Mesenchymal stem cell (in vitro differentiated cells and primary cell): ENCODE measurements at places on chromosomes 16 and 17.

DNA sequence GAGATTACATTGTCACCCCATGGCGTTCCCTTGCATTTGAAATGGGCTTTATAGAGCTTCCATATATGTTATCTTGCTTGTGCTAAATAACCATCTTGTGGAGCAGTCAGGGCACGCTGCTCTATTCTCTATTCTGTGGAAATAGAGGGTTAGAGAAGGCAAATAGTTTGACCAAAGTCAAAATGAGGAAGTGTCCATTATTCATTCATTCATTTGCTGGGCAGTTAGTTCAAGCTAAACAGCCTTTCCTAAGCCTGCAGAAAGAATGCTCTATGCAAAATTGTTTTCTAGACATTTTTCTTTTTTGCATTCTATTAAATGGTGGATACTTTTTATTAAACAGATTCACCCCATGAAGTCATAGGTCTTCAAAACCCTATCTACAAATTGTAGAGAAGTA is 67.8 kb upstream of the ELAC2 start:
- DNase-seq, result no peak
- H3K27me3 ChIP-seq, result no peaks in the 10 kb centered on the region
- no peak overlapping the region for H3K27ac ChIP-seq
- H3K4me3 ChIP-seq, result no peak overlapping the region
- H3K4me1 ChIP-seq, result no peaks in the 10 kb centered on the region

DNA sequence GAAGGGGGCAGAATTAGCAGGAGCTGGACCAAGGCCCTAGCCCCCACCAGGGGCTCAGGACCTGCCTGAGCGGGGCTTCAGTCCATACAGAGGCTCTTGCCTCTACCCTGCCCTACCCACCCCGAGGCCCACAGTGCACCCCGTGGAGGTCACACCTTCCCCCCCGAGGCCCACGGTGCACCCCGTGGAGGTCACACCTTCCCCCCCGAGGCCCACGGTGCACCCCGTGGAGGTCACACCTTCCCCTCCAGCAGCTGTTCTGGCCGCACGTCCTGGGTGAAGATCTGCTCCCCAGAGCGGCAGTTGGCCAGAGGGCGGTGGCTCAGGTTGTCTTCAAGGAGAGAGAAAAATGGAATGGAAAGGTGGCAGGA is 11.4 kb downstream of the CASKIN2 start:
- H3K36me3 ChIP-seq, result peaks cover 100% of the 10 kb centered on the region
- peaks cover 16% of the 10 kb centered on the region for H3K4me1 ChIP-seq

DNA sequence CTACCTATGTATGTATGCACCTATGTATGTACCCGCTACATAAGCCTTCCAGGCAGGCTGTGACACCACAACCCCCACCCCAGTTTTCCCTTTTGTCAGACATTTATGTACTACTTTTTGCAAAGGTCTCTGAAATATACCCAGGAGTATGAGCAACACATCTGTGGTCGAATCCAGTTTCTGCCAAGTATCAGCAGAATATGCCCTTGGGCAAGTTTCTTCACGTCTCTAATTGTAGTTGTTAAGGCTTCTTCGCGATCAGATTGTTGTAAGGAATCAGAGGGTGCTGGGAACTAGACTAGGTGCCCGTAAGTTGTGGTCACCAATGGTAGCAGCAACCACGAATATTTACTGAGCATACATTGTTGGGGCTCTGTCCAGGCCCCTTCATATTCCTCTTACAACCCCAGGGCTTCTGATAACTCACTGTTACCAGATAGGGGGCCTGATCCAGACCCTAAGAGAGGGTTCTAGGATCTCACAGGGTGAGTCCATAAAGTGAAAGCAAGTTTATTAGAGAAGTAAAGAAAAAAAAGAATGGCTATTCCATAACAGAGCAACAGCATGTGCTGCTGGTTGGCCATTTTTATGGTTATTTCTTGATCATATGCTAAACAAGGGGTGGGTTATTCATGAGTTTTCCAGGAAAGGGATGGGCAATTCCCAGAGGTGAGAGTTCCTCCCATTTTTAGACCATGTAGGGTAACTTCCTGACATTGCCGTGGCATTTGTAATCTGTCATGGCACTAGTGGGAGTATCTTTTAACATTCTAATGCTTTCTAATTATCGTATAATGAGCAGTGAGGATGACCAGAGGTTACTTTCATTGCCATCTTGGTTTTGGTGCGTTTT is 16.6 kb downstream of the NUDT7 start:
- no peak for DNase-seq
- no peak overlapping the region for H3K27ac ChIP-seq
- no peak overlapping the region for H3K4me3 ChIP-seq

DNA sequence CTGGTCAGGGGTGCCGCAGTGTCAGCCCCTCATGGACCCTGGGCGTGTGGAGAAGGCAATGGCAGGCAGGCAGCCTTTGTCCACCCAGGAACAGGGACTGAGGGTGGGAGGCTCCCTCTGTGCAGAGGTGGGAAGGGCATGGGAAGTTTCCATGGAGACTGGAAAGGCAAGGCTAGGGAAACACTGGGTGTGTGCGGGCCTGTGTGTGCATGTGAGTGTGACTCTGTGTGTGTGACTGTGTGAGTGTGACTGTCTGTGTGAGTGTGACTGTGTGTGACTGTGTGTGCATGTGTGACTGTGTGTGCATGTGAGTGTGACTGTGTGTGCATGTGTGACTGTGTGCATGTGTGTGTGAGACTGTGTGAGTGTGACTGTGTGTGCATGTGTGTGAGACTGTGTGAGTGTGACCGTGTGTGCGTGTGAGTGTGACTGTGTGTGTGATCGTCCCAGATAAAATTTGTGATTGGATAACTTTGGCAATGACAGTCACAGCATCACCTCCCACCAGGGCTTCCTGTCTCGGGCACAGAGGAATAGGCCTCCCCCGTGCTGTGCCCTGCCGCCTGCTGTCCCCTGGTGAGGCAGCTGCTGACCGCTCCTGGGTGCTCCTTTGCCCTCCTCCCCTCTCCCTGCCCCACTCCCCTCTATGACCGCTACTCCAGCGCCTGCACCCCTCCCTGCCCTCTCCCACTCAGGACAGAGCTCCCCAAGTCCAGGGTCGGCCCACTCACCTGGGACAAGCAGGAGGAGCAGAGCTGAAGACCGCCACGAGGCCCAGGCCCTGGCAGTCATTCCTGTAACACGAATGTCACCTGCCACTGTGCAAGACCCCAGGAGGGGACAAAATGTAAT is 698 bp downstream of the CD300C start:
- DNase-seq, result no peak
- H3K27ac ChIP-seq, result no peak overlapping the region
- H3K27me3 ChIP-seq, result peaks cover 15% of the 10 kb centered on the region
- peaks cover 2% of the 10 kb centered on the region for H3K4me1 ChIP-seq

DNA sequence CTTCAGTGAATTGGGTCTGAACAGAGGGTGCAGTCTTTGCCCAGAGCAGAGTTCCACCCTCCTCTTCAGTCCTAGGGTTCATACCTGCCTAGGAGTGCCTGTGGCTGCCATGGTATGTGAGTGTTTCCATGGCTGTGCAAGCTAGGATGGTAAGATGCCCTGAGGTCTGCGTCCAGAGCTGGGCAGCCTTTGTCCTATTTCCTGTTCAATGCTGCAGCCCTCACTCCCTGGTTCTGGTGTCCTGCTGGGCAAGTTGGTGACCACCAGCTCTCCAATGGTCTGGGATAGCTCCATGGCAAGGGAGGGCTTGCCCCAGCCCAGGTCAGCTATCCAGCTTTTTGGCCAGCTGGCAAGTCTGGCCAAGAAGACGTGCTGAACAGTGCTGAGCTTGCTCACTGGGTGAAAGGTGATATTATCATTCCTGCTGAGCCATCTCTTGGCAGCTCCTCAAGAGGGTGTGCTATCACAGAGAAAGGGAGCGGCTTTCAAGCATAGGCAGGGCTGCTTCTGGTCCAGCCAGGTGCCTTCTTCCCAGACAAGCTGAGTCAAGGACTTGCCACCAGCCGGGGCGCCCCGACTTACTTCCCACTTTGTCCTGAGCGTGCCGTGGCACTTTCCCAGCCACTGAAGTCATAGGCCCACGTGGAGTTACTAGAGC is 13.0 kb upstream of the NFATC3 start:
- H3K4me3 ChIP-seq, result no peak overlapping the region
- no peaks in the 10 kb centered on the region for H3K27me3 ChIP-seq
- peaks cover 50% of the 10 kb centered on the region for H3K36me3 ChIP-seq
- peak; percentile 35 for DNase-seq
- peaks cover 24% of the 10 kb centered on the region for H3K4me1 ChIP-seq

DNA sequence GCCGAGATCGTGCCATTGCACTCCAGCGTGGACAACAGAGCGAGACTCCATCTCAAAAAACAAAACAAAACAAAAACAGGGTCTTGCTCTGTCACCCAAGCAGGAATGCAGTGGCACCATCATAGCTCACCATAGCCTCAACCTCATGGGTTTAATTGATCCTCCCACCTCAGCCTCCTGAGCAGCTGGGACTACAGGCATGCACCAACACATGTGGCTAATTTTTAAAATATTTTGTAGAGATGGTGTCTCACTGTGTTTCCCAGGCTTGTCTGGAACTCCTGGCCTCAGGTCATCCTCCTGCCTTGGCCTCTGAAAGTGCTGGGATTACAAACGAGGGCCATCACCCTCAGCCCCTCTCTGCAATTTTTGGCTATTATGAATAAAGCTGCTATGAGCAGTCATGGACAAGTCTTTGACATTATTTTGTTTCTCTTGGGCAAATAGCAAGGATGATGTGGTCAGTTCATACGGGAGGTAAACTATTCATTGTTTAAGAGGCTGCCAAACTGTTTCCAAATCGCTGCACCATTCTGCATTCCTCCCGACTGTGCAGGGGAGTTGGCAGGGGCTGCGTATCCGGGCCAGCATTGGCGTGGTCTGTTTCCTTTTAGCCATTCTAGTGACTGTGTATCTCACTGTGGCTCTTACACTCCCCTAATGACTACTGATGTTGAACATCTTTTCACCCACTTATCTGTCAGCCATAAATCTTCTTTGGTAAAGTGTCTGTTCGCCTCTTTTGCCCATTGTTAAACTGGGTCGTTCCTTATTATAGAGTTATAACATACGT is 21.1 kb downstream of the EIF4A3 start:
- H3K27ac ChIP-seq, result no peak overlapping the region
- no peak overlapping the region for H3K4me3 ChIP-seq
- DNase-seq, result no peak
- H3K27me3 ChIP-seq, result peaks cover 4% of the 10 kb centered on the region
- H3K4me1 ChIP-seq, result peaks cover 8% of the 10 kb centered on the region

GRCh38 chr17:3557768-3558583 is at the start of gene TRPV3:
Gene TRPV3, minus strand, starts transcription at chr17:3557812. Its CDS starts 2,962 bp downstream, at chr17:3554850.
- H3K27ac ChIP-seq, result no peak within 1 kb of the TSS
- DNase-seq, result no peak
- H3K36me3 ChIP-seq, result no peaks in the 10 kb centered on the region
- peaks cover 12% of the 10 kb centered on the region for H3K4me1 ChIP-seq
- H3K27me3 ChIP-seq, result no peaks in the 10 kb centered on the region
- H3K4me3 ChIP-seq, result no peak within 1 kb of the TSS
